Hematopoietic multipotent progenitor cell treated with erythropoietin and hydrocortisone succinate and interleukin-3 and kit ligand, for 6 days (in vitro differentiated cells): ENCODE measurements at places on chromosomes 4 and X.

GRCh38 chr4:71406459-71406963, 67.7 kb downstream of the SLC4A4 start:
- peak; percentile 81 for DNase-seq

DNA sequence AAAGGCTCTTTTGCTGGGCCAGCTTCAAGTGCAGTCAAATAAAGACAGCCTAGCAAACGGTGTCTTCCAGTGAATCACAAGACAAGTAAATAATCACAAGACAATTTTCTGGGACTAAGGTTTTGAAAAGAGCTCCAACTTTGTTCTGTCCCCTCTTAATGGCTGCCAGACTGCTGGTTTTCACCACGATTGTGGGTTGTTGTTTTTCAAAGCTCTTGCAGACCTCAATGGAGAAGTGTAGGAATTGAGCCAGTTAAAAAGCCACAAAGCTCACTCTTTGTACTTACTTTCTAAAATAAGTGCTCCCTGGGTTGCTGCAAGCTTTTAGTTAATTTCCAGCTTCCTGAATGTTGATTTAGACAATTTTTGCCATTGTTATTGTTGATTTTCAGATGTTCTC, 405.8 kb upstream of the HTR2C start:
- DNase-seq: no peak

DNA sequence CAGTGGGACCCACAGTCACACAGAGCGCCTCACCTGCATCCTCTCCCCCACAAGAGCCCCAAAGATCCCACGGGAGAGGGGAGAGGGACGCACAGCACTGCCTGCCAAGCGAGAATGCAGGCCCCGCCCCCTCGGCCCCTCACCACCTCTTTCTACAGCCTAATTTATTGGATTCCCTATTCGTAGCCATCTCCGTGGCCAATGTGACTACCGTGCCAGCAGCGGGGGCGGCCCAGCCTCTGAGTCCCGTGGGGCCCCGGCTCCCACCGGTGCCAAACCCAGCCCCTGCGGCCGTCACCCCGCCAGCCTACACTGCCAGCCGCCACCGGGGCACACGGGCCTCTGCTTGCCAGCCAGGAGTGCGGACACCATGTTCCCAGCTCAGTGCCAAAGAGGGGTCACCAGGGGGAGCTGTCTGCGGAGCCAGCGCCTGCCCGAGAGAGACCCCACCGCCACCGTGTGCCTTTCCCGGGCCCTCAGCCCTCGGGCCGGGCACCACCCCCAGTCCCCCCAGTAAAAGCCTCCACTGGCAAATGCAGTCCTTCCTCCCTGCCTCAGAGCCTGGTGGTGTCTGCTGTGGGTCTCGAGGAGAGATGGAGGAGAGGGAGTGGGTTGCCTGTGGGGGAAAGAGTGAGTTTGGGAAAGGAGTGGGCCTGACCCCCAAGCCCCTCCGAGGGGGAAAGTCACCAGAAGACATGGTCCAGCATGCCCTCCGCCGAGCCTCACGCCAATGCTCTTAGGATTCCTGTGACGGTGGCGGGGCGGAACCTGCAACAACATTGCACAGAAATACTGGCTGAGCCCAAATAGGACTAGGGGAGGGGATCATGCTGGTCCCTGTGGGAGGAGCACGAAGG, 19.6 kb upstream of the PLXNB3 start:
- peak; percentile 31 for DNase-seq

GRCh38 chrX:15623054-15623453, 22.3 kb upstream of the ACE2 start:
- no peak for DNase-seq

DNA sequence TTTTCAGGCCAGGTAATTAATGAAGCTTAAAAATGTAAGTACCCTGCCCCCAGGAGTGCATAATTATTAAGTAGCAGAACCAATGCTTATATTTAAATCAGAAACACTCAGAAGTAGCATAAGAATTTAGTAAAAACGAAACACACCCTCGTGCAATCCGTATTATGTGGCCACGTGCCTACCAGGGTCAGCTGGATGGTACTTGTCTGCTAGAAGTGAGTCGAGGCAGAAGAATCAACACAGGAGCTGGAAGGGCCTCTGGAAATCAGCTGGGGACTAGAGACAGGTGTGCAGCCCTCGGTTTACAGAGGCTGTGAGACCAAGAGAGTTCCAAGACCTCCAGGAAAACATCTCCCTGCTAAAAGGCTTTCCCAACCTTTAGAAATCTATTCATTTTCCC, 559 bp upstream of the FAM47E start:
- DNase-seq: no peak

DNA sequence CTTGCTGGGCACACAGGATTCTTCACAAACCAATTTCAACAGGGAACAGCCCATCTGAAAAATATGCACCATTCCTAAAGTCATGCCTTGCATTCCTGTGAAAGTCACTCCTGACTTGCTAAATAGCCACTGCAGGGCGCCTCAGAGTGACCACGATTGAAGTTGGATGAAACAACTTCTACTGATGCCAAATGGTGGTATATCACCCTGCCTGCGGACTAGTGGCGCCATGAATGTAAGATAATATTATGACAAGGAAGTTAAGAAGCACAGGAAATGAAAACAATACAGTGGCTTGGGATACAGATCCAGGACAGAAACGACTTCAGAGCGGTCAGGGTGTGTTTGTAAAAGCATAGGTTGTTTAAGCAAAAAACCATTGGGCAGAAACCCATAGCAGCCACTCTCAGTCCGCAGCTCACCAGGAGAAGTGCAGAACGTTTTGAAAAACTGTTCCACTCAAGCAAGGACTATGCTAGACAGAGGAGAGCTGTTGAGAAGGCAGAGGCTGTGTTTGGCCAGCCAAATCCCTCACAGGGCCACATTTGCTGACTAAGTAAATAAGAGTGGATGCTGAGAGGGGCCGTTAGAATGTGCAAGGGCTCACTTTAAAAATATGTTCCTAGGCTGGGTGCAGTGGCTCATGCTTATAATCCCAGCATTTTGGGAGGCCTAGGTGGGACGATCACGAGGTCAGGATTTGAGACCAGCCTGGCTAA, 250.4 kb downstream of the PTTG2 start:
- DNase-seq: no peak

GRCh38 chr4:112514647-112515197, 1.3 kb downstream of the NEUROG2 start:
- DNase-seq: no peak

DNA sequence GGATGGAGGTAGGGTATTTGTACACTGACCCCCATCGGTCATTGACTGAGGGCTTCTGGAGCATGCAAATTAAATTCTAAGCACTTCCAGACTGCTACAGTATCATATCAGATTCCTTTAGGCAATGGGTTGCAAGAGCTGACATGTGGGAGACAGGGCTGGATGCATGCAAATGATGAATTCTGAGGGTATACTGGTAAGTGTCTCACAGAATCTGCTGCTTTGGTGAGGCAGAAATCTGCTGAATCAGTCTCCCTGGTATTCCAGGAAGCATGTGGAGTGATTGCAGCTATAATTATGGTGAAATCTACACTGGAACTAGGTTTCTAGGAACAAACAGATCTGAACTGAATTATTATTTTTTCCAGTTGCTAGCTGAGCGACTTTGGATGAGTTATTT, 684.9 kb upstream of the MAGEB2 start:
- no peak for DNase-seq

GRCh38 chr4:78031417-78031950, 25.6 kb upstream of the FRAS1 start:
- no peak for DNase-seq

DNA sequence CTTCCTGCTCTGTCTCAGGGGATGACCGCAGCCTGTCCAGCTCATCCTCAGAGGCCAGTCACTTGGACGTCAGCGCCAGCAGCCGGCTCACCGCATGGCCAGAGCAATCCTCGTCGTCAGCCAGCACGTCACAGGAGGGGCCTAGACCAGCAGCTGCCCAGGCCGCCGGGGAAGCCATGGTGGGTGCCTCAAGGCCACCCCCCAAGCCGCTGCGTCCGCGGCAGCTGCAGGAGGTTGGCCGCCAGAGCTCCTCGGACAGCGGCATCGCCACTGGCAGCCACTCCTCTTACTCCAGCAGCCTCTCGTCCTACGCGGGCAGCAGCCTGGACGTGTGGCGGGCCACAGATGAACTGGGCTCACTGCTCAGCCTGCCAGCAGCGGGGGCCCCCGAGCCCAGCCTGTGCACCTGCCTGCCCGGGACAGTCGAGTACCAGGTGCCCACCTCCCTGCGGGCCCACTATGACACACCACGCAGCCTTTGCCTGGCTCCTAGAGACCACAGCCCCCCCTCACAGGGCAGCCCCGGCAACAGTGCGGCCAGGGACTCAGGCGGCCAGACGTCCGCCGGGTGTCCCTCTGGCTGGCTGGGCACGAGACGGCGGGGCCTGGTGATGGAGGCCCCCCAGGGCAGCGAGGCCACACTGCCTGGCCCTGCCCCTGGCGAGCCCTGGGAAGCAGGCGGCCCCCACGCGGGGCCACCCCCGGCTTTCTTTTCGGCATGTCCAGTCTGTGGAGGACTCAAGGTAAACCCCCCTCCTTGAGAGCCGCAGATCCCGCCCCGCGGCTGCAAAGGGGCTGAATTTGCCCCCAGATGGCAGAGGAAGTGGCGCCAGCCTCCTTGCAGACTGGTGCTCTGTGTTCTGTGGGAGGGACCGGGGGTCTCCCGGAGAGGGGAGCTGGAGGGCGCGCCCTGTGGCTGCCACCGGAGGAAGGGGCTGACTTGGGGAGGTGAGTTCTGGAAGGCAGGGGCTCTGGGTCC, 29.9 kb downstream of the DOK7 start:
- no peak for DNase-seq

GRCh38 chrX:87064502-87064901, 453.1 kb upstream of the KLHL4 start:
- DNase-seq: no peak

- no peak for DNase-seq
These were observed 277.4 kb upstream of the PITX2 start for GRCh38 chr4:110900213-110900769.

GRCh38 chr4:80948141-80948540, 82.4 kb upstream of the BMP3 start:
- no peak for DNase-seq

DNA sequence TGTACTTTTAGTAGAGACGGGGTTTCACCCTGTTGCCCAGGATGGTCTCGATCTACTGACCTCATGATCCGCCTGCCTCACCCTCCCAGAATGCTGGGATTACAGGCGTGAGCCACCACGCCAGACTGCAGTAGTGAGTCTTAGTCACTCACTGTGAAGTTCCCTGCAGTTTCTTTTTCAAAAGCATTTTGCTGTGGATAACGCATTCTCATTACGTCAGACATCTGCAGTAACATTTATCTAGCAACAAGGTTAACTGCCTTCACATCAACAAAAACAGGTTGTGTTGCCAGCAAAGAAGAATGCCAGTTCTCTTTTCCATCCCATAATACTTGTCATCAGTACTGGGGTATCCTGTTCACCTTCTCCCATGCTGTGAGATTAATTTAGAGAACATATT, 164.6 kb downstream of the DHRSX start:
- DNase-seq: no peak

- DNase-seq: no peak
These were observed 19.1 kb upstream of the RAP1GDS1 start for GRCh38 chr4:98242063-98242462.

DNA sequence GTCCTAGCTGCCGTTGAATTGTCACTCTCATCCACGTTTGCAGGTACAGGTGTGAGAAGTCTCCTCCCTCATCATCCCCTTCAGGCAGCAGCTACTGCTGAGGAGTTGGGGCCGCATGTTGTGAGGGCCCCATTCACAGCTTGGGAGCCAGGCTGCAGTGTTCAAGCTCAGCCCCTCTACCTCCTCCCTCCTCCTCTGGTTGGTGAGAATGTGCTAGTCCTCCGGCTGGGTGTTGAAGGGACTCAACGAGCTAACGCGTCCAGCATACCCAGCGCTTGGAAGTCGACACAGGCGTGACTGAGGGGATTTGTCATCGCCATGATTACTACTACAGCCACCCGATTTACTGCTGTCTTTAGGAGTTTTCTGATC, 82.0 kb upstream of the PSAPL1 start:
- no peak for DNase-seq

- peak; percentile 2 for DNase-seq
These were observed 322.2 kb downstream of the ADGRL3 start for GRCh38 chr4:61522312-61522711.

- peak; percentile 72 for DNase-seq
These were observed 79.8 kb upstream of the SMARCAD1 start for GRCh38 chr4:94127707-94128328.

GRCh38 chrX:101393530-101394305, 2.9 kb downstream of the RPL36A start:
- DNase-seq: no peak

DNA sequence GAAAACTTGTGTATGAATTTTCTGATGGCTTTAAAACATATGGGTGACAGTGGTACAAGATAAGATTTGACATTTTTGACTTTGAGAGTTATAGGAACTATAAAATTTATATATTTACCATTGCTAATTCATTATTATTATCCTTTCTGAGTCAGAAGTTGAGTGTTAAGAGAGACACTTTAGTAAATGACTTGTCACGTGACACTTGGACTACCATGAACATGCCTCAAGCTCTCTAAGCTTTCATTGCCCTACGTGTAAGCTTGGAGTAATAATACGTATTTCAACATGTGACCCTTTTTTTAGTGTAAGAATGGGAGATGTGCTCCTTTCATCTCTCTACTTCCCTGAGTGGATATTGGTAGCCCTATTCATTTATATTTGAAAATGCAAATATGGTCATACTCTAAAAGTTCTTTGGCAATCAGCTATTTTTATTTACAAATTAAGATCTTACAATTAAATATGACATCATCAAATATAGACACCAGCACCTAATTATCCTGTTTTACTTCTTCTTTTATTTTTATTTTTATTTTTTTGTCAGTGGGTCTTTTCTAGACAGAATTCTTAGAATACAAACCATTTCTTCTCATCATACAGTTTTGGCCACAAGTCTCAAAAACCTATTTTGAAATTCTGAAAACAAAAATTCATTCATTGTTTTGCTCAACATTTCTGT, 837.0 kb downstream of the PDHA2 start:
- no peak for DNase-seq

DNA sequence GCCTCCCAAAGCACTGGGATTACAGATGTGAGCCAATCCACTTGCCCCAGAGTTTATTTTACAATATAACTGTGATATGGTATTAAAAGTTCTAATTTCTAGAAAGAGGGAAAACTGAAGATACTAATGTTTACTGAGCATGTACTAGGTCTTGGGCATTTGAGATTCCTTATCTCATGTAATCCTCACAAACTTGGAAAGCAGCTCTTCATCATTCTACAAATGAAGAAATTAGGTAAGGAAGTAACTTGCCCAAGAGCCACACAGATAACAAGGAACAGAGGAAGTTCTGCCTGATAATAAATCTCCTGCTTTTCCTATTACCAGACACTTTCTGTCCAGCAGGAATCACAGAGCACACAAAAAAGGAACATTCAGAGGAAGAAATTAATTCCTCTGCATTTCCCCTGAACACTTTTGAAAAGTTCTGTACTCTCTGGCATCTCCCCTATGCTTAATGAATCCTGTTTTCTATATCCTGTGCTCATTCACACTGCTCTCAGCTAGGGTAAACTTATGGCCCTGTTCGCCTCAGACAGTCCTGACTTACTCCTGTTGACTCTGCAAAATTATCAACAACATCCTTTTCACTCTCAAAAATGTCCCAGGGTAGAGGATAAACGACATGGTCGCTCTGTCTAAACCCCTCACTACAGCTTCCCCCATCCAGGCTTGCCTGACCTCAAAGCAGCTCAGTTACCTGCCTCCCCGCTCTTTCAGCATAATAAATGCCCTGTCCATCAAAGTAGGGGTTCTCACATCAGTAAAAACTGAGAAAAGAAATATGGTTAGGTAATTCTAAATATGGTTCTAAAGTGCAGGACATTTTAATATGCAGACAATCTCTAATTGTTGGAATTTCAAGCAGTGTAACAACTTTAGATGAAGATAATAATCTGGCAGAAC, 13.6 kb downstream of the SH3RF1 start:
- DNase-seq: no peak
